ENCODE measurements at places on chromosomes 1 and 21.

DNA sequence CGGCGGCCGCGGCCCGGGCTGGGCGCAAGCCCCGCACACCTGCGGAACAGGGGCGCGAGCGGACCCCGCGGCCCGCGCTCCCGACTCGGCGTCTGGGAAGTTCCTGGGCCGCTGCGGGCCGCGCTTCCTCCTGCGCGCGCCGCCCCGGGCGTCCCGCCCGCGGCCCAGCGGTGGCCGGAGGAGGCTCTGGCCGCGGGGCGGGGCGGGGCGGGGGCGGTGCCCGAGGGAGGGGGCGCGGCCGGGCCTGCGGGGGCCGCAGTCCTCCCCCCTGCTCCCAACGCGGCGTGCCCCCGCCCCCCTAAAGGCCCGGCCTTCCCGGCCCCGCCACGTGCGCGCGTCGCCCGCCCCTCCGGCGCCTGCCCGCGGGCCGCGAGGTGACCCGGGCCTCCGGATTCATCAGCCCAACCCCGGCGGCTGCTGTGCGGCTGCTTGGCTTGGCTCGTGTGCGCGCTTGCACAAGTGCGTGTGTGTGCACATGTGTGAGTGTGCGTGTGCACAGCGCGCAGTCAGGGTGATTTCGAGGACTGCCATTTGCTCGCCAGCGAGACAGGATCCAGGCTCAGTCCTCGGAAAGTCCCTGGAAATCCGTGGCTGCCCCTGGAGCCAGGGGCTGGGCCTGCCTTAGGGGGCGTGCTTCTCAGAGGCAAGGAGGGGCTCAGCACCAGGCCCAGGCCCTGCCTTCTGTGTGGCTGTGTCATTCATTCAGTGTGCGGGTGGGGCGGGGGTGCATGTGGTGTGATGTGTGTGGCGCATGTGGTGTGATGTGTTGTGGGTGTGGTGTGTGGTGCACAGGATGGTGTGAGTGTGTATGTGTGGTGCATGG, at the start of gene C2CD2:
TSS of gene C2CD2 (minus strand) at position 188 of the 823 bp plus-strand sequence. CDS start 370 bp downstream, outside the sequence.
- DNase-seq = peak; percentile 78

- DNase-seq = no peak
Observed at GRCh38 chr1:16009678-16010077, 5.6 kb downstream of the SRARP start.

- DNase-seq = no peak
Observed at GRCh38 chr1:209780268-209780667, 4.1 kb downstream of the C1orf74 start.

DNA sequence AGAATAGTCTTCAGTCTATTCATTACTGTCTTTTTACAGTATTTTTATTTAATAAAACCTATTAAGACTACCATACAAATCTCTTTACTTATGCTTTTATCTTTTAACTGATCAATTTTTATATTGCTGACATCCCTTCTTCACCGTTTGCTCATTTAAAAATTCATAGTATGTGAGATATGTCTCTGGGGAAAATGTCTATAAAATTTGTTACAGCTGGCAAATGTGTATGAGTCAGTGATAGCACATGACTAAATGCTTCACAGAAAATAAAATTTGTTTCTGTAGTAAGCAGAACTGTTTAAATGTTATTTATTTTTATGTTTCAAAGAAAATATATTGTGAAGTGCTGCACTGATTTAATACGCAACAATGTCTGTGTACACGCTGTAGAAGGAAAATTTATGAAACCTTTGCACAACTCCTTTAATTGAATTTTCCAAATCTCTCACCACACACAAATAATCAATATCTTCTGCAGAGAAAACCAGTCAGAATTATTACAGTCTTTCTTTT, 74.2 kb downstream of the ITGB3BP start:
- DNase-seq = no peak

DNA sequence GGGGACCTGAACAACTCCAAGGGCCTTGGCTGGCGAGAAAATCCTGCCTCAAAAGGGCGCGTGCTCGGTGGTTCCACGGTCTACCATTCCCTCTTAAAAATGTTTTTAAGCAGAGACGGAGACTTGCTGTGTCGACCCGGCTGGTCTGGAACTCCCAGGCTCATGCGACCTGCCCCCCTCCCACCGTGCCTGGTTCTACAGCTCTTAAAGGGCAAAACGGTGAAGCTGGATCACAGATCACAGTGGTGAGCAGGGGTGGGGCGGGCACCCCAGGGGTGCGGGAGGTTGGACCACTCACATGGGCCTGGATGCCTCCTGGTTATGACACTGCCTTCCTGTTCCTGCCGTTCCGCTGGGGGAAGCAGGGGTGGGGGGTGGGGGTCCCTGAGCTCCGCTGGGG, 4.2 kb upstream of the C1orf159 start:
- DNase-seq = no peak

GRCh38 chr21:14987370-14988170, 77.2 kb downstream of the NRIP1 start:
- no peak for DNase-seq

- DNase-seq = no peak
Observed at GRCh38 chr1:231930257-231930947, 303.8 kb downstream of the DISC1 start.

- no peak for DNase-seq
Observed at GRCh38 chr21:46486481-46487126, 27.9 kb downstream of the DIP2A start.

- no peak for DNase-seq
Observed at GRCh38 chr1:164864161-164864560, 305.2 kb downstream of the PBX1 start.

DNA sequence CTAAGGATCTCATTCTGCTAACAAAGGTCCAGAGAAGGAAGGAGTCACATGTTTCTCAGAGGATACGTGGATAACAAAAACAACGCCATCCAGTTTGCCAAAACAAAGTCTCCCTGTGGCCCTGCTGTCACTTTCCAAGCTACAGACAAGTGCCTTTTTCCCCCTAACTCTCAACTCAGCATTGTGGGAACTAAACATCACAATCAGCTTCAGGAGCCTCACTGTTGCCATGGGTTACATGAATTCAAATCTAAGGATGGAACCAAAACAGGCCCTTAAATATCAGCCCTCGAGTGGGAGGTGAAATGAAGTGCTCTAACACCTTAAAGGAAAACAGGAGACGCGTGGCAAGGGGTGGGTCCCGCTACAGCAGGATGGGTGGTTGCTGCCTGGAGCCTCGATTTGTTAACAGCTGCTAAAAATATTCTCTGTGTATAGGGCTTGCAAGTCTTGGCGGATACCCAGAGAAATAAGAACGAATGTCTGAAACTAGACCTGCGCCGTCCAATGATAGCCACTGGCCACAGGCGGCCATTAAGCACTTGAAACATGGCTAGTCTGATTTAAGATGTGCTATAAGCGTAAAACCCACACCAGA, 66.4 kb upstream of the SOD1 start:
- DNase-seq = no peak

- no peak for DNase-seq
Observed at GRCh38 chr1:39927538-39927937, 25.8 kb upstream of the MYCL start.

DNA sequence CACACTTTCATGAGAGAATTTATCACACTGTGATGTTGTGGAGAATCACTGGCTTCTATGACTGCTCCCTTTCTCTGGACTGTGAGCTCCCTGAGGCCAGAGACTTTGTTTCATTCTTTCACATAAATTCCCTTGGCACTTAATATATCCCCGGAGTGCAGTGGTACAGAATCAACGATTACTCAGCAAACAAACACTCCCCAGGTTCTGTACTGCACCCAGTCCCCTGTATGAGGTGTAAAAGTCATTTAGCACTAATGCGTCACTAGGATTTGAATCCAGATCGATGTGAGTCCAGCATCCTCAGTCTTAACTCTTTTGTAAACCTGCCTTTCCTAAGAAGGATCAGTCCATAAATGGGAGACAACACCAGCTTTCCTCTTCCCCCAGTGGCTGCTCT, 6.8 kb upstream of the UTP25 start:
- no peak for DNase-seq

GRCh38 chr1:64886877-64887276, 79.5 kb downstream of the JAK1 start:
- no peak for DNase-seq

- DNase-seq = no peak
Observed at GRCh38 chr1:48003741-48004531, 6.8 kb upstream of the TRABD2B start.

DNA sequence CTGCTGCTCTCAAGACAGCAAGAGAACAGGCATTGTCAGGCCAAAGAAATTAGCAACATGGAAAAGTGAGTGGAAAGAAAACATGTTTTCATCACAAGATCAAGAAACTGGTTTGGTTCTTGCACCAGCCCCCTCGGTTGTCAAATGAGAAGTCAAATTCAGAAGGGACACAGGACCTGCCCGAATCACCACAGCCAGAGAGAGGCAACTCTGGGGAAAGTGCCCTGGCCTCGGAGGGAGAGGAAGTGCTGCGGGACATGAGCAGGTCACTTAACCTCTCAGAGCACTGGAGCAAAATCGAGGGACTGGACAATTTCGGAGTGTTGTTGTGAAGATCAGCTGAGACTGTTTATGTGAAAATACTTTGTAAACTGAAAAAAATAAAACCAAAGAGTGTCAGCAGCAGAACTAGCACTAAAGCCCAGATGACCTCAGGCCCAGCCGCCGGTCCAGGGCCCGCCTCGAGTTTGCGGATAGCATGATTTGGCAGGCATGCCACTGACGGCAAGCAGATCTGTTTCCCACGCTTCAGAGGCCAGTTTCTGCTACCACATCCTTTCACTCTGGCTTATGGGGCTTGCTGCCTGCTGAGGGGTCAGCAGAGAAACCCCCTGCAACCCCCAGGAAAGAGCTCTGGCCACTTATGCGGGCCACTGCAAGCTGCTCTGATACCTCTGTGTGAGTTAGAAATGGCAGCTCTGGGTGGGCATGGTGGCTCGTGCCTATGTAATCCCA, 32.1 kb downstream of the CD247 start:
- no peak for DNase-seq

DNA sequence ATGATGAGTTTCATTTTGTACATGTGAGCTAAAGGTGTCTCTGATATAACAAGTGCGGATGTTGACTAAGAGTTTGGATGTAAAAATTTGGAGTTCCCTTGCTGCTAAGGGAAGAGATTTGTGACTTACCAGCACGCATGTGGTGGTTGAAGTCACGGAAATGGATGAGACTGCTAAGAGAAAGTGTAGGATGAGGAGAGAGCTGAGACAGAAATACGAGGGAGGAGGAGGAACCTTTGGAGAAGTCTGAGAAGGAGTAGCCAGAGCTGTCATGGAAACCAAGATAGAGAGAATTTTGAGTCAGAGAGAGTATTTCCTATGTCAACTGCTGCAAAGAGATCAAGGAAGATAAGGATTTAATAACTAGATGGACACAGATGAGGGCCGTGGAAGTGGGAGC, 106.5 kb upstream of the COL24A1 start:
- no peak for DNase-seq

DNA sequence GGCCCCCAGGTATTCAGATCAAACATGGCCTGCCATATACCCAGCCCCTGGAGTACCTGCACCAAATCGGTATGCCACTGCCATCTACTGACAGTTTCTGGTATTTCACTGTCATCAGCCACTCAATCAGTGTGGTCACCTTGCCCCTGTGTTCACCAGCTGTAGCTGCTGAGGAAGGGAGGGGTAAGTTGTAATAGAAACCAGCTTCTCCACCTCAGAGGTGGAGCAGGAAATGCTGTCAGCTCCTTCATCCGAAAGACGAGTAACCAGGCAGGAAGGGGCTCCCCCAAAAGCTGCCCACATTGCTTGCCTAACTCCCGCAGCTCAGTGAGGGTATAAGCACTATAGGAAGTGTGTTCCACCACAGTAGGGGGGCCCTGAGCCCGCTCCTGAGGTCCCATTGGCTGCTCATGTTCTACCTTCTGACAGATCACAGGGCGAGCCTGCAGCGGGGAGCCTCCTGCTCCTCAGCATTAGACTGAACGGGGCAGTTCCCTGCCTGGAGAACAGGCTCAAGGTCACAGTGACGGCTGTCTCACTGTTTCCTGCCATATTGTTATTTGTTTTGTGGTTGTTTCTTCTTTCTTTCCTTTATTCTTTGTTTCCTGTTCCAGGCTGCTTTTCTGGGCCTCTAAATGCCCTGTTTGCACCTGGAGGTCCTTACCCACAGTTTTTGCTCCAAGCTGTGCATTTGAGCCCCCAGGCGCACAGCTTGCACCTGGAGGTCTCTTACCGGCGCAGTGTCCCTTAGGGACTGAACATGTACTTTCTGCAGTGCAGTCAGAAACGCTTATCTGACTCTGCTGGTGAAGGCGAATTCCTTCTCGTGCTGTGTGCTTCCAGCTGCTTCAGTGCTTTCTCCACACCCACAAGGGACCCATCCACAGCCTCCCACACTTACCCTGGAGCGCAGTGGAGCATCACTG, 1638.3 kb downstream of the MRPL39 start:
- peak; percentile 41 for DNase-seq

DNA sequence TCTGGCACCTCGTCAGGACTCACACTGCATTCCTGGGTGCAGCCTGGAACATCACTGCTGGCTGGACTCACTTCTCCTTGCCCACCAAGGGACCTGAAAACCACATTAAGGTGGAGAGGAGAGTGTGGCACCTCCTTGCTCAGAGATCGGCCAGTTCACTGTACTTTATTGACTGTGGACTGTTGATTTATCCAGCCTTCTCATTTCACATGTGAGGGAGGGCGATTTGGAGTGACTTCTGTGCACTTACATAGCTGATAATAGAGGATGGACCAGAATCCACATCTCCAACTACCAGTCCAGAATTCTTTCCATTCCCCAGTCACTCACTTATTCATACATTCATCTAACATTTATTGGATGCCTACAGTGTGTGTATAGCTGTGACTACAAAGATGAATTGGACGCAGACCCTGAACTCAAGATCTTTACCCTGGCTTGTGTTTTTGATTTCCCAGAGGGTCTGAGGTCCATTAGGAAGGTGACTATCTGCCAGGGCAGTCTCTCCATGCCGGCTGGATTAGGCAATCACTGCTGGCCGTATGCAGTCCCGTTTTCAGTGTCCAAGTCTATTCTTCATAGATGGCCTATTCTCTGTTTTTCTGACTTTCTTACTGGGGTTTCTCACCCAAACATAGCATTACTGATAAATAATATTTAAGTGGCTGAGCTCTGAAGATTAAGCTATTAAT, 233.5 kb upstream of the SGIP1 start:
- DNase-seq = no peak

GRCh38 chr1:223421025-223421424, 27.8 kb downstream of the CCDC185 start:
- DNase-seq = no peak

DNA sequence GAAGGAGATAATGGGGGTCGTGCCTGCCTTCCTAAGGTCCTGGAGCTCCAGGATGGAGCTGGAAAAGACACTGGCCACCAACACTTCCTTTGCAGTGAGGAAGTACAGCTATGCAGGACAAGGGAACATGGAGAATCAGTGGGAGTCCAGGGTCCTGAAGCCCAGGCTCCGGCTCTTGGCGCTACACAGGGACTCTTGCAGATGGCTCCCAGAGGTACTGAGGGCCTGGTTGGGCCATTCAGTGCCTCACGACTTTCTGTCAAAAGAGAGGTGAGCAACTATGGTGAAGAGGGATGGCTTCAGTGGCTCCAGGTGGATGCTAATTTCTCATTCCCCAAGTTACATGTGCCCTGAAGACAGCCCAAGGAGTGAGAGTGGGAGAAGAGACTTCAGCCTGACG, 1.8 kb upstream of the ETNK2 start:
- no peak for DNase-seq

- no peak for DNase-seq
Observed at GRCh38 chr21:37446552-37446951, 80.0 kb downstream of the DYRK1A start.

GRCh38 chr1:156697481-156697880, 7.9 kb downstream of the CRABP2 start:
- no peak for DNase-seq

GRCh38 chr1:62355095-62355494, 35.9 kb upstream of the KANK4 start:
- DNase-seq = no peak

GRCh38 chr1:10424034-10424433, 6.2 kb upstream of the CENPS start:
- DNase-seq = no peak

GRCh38 chr1:41447995-41448770, 36.3 kb downstream of the EDN2 start:
- no peak for DNase-seq
